ENCODE measurements at places on chromosomes 12 and 14.

DNA sequence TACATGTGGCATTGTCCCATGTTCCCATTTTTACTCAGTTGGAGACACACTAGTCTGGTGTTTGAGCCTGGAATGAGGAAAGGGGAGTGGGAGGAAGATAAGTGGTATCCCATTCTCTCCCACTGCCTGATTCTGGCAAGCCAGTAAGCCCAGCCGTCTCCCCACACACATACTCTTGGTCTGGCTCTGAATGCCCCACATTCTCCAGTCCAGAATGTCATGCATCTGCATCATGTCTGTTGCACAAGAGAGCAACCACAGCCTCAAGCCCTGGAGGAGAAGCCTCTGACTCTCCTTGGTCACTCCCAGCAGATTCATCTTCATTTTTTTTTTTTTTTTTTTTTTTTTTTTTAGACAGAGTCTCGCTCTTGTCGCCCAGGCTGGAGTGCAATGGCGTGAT, 48.0 kb downstream of the DRAM1 start:
- no peak for DNase-seq

GRCh38 chr12:75724928-75725312, 213.5 kb upstream of the KRR1 start:
- DNase-seq = no peak

DNA sequence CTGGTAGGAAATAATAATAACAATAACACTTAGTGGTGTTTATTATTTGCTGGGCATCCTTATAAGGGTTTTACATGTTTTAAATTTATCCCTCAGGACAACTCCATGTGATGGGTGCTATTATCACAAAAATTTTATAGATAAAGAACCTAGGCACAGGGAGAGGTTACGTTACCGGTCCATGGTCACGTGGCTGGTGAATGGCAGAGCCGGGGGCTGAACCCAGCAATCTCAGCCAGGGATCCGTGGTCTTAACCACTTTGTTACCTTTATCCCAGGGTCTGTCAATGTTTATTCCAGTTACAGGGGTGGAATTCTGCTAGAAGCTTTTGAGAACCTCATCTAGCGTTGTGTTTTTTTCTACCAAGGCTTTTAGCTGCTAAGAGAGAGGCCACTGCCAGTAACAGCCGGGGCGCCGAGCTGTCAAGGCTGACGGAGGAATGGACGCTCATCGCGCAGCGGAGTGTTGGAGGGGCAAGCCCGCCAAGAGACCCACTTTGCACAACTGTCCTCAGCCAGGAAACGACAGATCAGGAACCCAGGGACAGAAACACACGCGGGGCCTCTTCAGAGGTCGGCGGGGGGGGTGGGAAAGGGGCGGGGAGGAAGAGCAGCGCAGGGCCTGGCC, 418 bp downstream of the AMN1 start:
- peak; percentile 69 for DNase-seq

- no peak for DNase-seq
These were observed 6.7 kb downstream of the FAM222A start for GRCh38 chr12:109720152-109720856.

GRCh38 chr12:50574601-50575348, 70.0 kb downstream of the DIP2B start:
- no peak for DNase-seq

- no peak for DNase-seq
These were observed 41.6 kb downstream of the AKAP6 start for GRCh38 chr14:32370714-32371113.

DNA sequence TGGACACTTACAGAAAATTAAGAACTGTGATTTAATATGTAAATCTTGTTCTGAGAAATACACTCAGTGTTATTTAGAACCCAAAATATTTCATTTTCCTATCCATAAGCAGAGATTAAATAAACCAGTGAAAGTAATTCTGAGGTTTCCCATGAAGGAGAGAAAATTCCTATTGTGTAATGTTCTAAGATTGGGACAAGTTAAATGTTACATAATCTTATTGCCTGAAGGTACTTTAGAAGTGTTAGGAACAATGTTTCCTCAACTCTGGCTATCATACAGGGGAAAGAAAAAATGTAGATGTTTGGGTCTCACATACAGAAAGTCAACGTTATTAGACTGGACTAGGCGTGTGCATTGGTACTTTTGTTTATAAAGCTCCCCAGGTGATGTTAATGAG, 281.9 kb upstream of the SYT10 start:
- DNase-seq = no peak

- DNase-seq = no peak
These were observed 204.1 kb downstream of the CACNA1C start for GRCh38 chr12:2256915-2257314.

DNA sequence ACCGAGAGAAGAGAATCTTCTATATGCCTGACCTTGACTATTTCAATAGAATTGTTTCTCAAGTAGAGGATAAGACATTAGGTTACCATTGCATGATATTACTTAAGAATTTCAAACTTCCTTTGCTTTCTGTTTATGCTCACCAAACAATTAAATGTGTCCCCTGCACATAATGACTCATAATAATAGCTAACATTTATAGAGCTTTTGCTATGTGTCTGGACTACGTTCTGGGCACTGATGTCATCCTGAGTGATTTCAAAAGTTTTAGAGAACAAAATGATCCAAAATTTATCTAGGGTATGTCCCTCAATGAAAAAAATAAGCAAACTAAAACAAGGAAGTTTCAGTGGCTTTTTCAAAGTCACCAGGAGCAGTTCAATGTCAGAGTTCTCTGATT, 38.8 kb downstream of the SLC15A5 start:
- no peak for DNase-seq

GRCh38 chr14:49865431-49865859, 12.9 kb upstream of the NEMF start:
- DNase-seq = peak; percentile 89

GRCh38 chr14:92560106-92560865, 46.7 kb downstream of the RIN3 start:
- DNase-seq = no peak
